ENCODE measurements at places on chromosomes 3 and 15.

GRCh38 chr3:71121429-71122167 lies 461.9 kb downstream of the FOXP1 start:
- DNase-seq = no peak

GRCh38 chr3:189911001-189911400 lies 209.7 kb downstream of the P3H2 start:
- DNase-seq = no peak

DNA sequence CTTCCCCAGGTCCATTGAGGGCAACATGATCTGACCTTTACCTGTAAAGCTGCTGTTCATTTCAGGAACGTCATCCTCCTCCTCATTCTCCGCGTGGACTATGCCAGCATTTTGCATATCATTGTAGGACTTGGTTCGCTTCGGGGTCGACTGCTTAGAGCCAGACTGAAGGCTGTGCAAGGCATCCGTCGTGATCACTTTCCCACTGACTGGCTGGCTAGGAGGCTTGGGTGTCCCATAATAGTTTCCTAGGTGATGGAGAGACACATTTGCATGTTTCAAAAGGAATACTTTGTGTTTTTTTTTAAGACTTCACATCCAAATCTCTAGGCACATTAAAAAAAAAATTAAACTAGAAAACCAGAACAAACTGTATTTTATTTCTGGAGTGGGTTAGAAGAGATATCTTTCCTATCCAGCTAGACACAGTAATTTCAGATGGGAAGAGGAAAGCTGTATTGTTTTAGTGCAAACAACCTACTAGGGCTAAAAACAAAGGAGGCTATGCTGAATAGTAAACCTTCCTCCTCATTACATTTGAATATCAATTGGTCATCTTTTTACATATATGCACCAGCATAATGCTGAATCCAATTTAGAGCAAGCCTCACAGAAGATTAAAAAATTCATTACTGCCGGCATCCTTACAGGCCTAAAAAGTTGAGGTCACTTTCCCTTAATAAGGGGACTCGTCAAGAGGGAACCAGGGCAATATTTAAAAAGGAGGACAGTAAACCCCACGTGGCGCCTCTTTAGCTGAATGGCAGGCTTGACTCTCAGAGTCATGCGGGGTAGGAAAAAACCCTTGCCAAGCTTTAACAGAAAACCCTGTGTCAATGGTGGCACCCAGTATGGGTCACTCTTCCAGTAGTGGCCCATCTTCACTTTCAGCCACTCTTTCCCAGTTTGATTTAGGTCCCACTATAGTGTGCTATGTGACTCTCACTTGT lies 559.9 kb downstream of the MAGI1 start:
- DNase-seq = no peak

DNA sequence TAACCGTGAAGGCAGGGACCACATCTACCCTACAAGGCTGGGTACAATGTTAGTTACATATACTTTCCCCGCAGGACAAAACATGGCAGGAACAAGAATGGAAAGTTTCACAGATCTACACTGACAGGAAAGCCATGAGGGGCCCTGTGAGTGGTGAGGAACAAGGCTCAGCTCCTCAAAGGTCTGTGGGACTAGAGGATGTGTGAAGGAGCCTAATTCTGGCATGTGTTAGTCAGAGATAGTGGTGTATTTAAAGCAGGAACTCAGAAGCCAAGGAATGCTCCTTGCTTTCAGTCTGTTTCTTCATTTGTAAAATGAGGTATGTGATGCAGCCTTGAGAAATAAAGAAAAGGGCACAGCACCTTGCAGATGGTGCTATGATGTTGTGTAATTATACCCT lies 25.1 kb downstream of the ETV5 start:
- DNase-seq = no peak

- DNase-seq = no peak
Measured at GRCh38 chr15:67021455-67021854, 43.9 kb upstream of the SMAD3 start.

GRCh38 chr3:23762214-23762613 lies 43.5 kb upstream of the UBE2E1 start:
- no peak for DNase-seq

DNA sequence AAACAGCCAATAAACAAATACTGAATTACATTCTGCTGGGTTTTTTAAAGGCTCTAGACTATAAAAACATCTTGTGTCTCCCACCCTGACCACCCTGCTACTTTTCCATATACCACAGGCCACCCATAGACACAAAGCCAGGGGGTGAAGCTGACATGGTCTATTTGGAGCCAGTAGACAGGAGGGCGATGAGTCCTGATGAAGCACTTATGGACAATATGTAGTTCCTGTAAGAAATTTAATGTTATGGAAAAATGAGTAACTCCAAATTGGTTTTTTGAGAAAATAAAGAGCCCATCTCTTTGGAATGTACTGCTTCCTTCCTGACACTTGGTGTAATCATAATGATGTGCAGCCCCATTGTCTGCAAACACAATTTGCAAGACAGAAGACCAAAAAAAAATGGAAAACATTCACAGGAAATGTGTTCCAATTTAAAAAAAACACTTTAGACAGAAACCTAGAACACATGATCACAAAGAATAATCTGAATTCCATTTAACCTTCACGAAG lies 11.8 kb downstream of the SSR3 start:
- DNase-seq = no peak

- DNase-seq = no peak
Measured at GRCh38 chr3:108450444-108450843, 60.0 kb downstream of the MYH15 start.

DNA sequence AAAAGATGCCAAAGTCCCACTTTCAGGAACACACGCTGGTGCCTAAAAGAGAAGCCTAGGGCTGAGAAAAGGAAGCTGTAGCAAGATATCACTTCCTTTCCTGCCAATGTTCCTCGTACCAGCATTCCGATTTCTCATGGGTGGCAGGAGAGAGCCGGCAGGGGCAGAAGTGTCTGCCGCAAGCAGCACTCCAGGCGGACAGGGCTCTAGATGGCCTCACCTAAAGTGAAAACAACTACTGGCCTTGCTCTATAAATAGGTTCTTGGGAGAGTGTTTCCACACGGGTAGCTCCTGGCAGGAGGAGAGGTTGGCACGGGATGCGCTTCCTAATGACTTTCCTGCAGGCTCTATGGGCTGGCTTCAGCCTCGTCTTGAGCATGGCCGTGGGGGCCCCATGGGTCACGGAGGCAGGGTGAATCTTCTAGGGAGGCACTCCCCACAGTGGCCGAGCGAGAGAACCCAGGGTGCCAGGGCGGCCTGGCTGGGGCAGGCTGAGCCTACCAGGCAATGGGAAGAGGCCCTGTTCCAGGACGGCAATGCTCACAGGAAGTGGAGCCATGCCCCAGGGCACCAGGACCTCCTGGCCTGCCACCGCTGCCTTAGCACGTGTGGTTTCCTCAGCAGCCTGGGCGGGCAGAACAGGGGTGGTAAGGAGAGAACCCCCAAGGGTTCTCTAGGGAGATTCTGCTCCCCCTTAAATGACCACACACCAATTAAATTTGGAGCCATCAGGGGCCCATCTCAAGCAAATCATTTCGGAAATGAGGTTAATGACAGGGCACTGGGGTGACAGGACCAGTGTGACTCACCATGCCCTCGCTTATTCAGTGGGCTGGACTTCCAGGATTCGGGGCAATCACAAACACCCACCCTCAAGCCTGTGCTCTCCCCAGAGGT lies 14.6 kb upstream of the DUSP7 start:
- no peak for DNase-seq

DNA sequence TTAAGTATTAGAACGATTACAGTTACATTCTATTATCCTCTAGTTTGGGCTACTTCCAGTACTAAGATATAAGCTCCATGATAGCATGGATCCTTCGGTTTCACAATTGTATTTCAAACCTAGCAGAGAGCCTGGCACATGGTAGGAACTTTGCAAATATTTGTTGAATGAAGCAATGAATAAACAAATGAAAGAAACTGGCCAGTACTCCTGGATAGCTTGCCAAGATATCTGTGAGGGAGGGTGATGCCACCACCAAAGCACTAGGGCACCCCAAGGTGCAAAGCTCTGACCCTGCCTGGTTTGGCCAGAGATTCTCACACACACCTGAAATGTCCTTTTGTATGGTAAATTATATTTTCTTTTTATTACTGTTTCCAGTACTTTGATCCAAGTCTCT lies 44.3 kb upstream of the PLAAT1 start:
- DNase-seq = no peak

GRCh38 chr3:11991751-11992150 lies 12.4 kb upstream of the SYN2 start:
- no peak for DNase-seq

DNA sequence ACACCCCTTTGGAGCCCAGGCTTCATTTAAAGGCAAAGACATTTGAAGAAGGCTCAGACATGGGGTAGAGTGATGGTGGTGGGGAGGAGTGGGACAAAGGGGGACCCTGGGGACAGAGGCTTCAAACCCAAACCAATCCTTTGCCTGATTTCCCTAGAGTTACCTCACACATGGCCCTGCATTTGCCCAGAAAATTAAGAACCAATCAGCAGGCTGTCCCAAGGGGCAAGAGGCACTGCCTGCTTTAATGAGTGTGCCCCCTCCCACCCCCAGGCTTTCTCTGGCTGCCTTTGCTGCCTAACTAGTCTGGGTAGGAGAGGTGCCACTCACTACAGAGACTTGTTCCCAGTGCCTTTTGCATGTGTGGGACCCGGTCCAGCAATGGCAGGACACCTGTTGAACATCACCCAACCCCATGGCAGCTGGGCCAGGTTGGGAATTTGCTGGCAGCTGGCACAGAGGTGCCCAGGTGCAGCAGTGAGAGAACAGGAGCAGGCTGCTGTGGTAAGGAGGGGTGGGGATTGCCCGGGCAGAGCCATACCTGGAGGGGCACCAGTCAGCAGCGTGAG lies 38.4 kb downstream of the CCDC33 start:
- no peak for DNase-seq

GRCh38 chr3:70612920-70613319 lies 300.5 kb upstream of the MDFIC2 start:
- DNase-seq = no peak

All from activated T-helper 2 cell treated with anti-CD3 and anti-CD28 coated beads, Interferon-gamma antibody, Interleukin-2, Interleukin-4, amounts not matched to agents 10 μg/mL and 5 μg/mL and 100 μg/mL, durations not matched to agents 14 hours and 24 hours and 36 hours (primary cell).